ENCODE measurements at places on chromosomes 12 and 14.

- no peak for DNase-seq
These were observed 35.2 kb upstream of the SLC38A1 start for GRCh38 chr12:46304070-46304469.

- no peak for DNase-seq
These were observed 1.4 kb downstream of the ARL6IP4 start for GRCh38 chr12:122981587-122982476.

- DNase-seq = no peak
These were observed 136.8 kb upstream of the NTF3 start for GRCh38 chr12:5295151-5295550.

GRCh38 chr12:121137512-121137911 is 4.8 kb downstream of the P2RX7 start:
- no peak for DNase-seq

- no peak for DNase-seq
These were observed 176.6 kb upstream of the KITLG start for GRCh38 chr12:88756917-88757316.

DNA sequence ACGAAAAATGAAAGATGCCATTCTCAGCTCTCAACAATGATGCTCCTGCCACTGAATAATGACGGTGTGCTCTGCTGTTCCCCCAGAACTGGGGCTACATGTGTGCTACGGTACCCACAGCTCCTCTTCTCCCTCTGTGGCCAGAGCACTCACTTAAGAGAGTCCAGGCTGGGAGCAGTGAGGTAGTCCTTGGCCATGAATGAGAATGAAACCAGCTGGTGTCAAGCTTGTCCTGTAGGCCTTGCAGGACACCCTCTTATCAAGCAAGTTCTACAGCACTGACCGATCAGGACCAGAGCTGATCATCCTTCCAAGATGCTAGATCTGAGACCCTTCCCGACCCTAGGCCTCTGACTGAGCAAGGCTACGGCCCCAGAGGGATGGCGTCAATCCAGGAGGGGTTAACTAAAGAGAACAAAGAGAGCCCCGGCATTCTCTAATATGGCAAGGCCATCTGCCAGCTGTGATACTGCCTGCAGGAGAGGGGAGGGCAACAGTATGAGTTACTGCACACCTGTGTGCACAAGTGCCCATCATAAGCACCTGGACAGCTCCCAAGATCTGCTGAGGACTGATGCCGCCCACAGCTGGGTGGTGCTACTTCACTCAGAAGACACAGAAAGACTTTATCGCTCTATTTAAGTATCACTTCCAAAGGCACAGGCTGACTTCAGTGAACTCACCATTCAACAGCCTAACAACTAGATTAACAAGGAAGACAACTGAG is 30.5 kb downstream of the APPL2 start:
- no peak for DNase-seq

DNA sequence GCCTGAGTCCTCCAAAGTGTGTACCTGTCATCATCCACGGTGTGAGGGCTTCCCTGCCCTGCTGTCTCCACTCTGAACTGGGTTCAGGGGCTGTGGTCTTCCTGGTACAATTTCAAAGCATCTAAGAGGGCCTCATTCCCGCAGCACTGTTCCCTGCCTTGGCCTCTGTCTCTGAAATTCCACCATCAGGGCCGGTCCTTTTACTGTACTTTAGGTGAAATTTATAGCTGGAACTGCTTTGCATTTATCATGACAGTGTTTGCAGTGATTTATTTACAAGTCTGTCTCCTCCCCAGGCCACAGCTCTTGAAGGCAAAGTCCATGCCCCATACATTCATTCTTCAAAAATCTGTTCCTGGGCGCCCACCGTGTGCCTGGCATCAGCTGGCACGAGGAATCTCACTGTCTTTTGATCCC is 36.9 kb upstream of the NCOR2 start:
- DNase-seq = no peak

DNA sequence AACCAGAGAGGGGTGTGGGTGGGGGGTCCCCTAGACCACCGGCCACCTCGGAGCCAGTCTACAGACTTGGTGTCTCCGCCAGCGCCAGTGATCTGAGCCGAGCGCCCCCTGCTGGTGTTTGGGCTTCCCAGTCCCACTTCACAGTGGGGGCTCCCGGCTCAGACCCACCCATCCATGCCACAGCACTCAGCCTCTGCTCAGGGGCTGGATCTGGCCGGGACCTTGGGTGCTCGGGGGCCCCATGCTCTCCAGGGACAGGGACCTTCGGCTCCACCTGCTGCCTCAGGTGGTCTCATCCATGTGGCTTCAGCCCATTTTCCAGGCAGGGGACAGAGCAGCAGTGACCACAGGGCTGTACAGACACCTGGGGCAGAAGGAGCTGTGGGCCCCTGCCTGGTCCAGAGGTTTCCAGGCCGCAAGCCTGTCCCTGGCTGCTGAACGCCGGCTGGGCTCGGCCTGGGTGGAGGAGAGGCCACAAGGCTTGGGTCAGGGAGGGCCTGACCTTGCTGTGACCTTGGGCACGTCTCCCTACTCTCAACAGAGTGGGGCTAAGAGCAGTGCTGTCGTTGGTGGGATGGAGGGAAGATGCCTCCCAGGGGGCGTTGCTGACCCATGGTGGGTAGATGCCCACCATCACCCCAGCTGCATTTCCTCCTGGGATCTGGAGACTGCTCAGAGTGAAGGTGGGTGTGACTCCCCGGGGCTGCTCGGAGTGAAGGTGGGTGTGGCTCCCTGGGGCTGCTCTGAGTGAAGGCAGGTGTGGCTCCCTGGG is 86.3 kb downstream of the KIF26A start:
- DNase-seq = peak; percentile 35

DNA sequence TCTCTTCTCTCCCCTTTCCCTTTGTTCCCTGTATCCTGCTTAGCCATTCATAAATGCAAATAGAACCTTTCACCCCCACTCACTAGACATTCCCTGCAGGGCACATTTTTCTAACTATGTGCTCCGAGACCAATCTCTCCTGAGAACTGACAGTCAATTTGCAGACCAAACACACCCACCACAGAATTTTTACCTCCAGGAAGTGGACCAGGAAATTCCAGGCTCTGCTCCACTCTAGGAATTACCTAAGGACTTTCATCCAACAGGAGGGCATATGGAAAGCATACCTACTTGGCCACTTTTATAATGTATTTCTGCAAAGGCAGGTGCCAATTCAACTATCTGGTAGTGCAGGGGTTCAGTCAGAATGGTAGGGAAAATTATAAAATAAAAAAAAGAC is 8.9 kb upstream of the TAS2R46 start:
- DNase-seq = no peak

- DNase-seq = no peak
These were observed 18.1 kb downstream of the VDR start for GRCh38 chr12:47886510-47887240.

GRCh38 chr14:22227084-22227483 is 361.9 kb downstream of the DAD1 start:
- DNase-seq = no peak

DNA sequence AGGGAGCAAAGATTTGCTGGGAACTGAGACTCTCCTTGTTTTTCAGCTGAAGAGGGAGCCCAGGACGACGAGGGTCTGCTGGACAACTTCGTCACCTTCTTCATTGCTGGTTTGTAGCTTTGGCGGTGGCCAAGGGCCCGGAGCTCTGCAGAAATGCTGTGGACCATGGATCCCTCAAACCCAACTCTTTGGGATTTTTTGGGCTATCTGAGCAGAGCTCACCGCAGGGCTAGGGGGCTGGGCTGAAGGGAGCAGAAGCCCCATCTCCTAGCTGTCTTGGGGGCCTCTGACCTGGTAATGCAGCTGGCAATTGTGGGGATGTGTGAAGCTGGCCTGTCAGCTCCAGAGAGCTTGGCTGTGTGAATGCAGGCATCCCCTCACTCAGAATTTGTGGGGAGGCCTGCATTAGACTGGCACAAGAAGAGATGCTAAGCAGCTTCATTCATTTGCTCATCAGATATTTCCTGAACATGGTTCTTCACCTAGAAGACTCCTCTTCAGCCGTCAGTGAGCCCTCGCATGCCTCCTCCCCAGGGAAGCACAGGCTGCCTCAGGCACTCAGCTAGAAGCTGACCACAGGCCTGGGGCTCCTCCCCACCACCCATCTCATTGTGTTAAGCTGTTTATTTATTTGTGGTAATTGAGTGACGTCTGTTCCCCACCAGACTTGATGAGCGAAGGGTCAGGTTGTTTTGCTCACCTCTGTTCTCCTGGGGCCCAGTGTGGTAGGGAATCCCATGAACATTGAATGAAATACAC is 32.2 kb downstream of the CYP46A1 start:
- no peak for DNase-seq

DNA sequence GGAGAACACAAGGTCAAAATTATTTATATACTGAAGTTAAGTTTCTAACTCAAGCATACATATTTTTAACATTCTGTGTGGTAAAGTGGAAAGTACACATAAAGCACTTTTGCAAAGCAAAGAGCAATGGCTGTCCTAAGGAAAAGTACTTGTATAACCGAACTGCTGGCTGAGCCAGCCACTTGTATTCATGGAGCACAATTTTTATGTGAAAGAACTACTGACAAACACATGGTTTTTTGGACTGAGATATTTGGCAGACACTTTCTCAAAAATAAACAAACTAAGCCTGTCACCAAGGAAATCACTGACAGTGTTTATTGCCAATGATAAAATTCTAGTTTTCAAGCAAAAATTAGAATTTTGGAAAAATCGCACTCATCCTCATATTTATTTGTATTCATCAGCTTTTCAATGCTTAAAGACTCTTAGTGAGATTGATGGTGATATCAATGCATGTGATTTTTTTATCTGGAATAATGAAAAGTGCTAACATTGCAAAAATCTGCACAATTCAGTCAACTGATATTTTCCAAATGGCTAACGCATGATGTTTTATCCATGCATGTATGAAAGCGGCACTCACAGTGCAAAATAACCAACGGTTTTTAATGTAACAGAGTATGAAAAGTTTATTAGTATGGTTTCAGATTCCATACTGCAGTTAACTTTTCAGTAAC is 125.3 kb downstream of the IPO8 start:
- DNase-seq = no peak

- DNase-seq = no peak
These were observed 73.5 kb upstream of the VASH1 start for GRCh38 chr14:76687611-76688382.

- no peak for DNase-seq
These were observed 80.3 kb upstream of the TRAF3 start for GRCh38 chr14:102696856-102697495.

GRCh38 chr14:72615451-72616121 is 278.3 kb downstream of the DPF3 start:
- no peak for DNase-seq

- DNase-seq = no peak
These were observed 249.1 kb upstream of the FAR2 start for GRCh38 chr12:28899951-28900350.

DNA sequence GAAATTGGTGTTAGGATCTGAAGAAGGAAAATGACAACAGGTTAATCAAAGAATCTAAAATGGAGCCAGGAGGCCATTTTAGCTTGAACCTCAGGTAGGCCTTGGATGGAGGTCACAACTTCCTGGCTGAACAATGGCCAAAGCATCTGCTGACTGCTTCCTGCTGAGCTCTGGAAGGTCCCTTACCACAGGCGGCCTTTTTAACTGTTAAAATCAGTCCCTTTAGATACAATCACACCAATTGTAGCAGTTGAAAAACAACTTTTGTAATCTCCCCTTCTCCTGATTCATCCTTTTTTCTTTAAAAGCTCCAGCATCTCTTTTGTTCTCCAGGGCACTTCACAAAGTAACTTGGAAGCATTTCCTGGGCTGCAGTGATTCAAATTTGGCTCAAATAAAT is 388.8 kb downstream of the PDZRN4 start:
- no peak for DNase-seq

DNA sequence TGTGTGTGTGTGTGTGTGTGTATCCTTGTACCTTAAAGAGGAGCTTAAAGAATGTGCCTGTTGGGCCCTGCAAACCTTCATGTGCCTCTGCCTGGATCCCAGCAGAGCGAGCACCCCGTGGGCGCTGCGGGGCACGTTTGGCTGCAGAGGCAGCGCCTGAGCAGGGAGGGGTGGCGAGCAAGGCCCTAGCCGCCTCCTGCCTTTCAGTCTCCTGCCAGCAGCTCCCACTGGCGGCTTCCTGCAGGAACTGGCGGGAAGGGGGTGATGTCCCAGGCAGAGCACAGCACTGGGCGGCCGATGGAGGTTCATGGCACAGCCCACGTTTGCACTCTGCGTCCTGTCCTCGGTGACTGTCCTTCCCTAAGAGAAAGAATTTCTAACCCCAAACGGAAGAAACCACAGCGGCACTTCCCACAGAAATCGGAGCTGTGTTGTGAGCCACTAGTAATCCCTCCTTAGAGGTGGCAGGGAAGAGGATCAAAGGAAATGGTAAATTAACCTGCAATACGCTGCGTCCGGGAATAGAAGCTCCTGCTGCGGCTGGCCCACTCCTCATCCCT is 19.8 kb downstream of the ZBTB42 start:
- DNase-seq = no peak

DNA sequence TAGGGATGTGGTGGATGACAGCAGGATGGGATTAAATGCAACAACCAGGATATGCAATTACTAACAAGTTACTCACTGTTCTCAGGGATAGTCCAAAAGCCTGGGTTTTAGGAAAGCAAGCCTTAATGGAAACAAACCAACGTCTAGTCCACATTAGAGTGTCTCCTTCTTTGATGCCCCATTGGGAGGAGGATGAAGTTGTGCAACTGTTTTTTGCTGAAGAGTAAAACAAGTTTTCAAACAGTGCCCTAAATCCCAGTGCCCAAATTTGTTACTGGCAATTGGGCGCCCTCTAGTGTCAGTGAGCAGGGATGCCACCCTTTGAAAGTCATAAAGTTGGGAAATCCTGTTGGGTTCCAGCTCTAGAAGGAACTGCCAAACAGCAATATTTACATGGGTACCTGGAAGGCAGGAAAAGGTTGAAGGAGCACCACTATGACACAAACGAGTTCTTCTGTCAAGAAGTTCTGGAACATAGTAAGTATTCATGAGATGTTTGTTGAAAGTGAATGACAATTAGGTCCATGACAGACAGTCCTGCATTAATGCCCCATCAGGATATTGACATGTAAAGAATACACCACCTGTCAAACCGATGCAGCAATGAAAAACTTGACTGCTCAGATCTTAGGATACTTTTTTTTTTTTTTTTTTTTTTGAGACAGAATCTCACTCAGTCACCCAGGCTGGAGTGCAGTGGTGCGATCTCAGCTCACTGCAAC is 11.1 kb upstream of the DPF3 start:
- peak; percentile 75 for DNase-seq

DNA sequence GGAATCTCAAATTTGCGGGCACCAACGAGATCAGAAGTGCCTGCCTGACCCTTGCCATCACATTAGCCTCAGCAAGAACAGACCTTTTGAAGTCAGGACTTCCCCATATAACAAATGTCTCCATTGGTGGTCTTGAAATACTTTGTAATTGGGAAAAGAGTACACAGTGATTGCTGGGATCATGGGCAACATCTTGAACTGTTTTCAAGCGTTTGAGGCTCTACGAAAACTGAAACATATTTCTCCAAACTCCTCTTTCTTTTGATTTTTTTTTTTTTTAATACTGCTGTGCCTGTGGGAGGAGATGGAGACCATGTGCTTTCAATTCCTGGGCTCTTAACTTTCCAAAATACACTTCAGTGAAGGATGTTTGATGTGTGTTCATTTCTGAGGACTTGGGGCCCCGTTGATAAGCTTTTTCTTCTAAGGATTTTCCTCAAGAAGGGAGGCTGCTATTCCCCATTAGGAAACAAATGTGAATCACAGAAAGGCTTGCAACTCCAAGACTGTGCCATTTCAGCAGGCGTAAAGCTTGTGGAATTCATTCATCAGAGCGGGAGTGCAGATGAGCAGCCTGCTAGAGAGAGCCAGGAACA is 94.5 kb downstream of the TMEM132C start:
- DNase-seq = no peak

Data from activated naive CD4-positive, alpha-beta T cell treated with anti-CD3 and anti-CD28 coated beads, Interleukin-2, amount 10 ng/mL, durations not matched to agents 7 days and 5 days (primary cell).